ENCODE measurements at places on chromosomes 5 and 9. TPM values are rescaled to one million over a fixed set of nuclear protein-coding genes. Genes with fewer than 3 reads are reported as not detected.

The ENTPD8 gene
- total RNA-seq: not detected

The DIPK1B gene
- 0.29 TPM for total RNA-seq

The MYOZ3 gene
- total RNA-seq: not detected

The PCDHB6 gene
- not detected for total RNA-seq
